Activated CD8-positive, alpha-beta memory T cell treated with anti-CD3 and anti-CD28 coated beads, Interleukin-2, amount 10 ng/mL, durations not matched to agents 7 days and 5 days (primary cell): ENCODE measurements at places on chromosomes 7 and 10. TPM values are rescaled to one million over a fixed set of nuclear protein-coding genes. Genes with fewer than 3 reads are reported as not detected.

CFTR gene
- not detected for total RNA-seq

GRID2IP gene
- total RNA-seq = 0.14 TPM

MYOF gene
- 5.5 TPM for total RNA-seq

GDF2 gene
- not detected for total RNA-seq

GRCh38 chr10:26799342-26799741 lies 61.4 kb downstream of the ABI1 start:
- no peaks in the 10 kb centered on the region for H3K27me3 ChIP-seq
- no peak overlapping the region for H3K27ac ChIP-seq
- H3K4me1 ChIP-seq = peaks cover 16% of the 10 kb centered on the region
- H3K4me3 ChIP-seq = no peak overlapping the region
- no peak for DNase-seq

GRCh38 chr7:33590916-33591315 lies 314.4 kb upstream of the BMPER start:
- no peak overlapping the region for H3K4me3 ChIP-seq
- H3K27ac ChIP-seq = no peak overlapping the region
- H3K27me3 ChIP-seq = no peaks in the 10 kb centered on the region

GRCh38 chr10:132293813-132294520 lies 13.8 kb downstream of the STK32C start:
- peaks cover 2% of the 10 kb centered on the region for H3K4me1 ChIP-seq
- no peaks in the 10 kb centered on the region for H3K36me3 ChIP-seq
- no peak overlapping the region for H3K4me3 ChIP-seq
- no peak for DNase-seq

DNA sequence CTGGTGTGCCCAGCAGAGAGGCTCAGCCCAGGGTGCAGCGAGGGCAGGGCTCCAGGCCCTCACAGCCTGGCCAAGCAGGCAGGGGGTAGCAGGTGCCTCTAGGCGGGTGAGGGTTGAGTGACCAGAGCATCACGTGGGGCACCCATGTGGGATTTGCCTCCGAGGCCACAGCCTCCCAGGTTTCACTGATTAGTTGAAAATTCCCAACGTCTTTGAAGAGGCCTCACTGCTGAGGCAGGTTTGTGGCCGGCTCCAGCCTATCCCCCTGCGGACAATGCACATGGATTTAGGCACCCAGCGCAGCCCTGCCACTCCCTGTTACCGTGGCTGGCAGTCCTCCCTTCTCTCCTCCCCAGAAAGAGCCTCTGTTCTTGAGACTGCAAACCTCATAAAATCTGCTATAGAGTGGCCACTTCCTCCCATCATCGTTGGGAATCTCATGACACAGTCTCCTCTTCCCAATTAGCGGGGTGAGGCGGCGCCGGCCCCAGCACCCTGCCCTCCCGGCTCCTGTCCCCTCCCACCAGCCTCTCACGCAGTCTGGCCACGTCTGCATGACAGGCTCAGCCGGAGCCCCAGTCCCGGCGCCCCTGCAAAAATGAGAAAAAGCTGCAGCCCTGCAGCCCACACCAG lies 10.8 kb downstream of the MYL10 start:
- DNase-seq = no peak
- H3K36me3 ChIP-seq = no peaks in the 10 kb centered on the region
- H3K27me3 ChIP-seq = no peaks in the 10 kb centered on the region
- no peak overlapping the region for H3K27ac ChIP-seq

DNA sequence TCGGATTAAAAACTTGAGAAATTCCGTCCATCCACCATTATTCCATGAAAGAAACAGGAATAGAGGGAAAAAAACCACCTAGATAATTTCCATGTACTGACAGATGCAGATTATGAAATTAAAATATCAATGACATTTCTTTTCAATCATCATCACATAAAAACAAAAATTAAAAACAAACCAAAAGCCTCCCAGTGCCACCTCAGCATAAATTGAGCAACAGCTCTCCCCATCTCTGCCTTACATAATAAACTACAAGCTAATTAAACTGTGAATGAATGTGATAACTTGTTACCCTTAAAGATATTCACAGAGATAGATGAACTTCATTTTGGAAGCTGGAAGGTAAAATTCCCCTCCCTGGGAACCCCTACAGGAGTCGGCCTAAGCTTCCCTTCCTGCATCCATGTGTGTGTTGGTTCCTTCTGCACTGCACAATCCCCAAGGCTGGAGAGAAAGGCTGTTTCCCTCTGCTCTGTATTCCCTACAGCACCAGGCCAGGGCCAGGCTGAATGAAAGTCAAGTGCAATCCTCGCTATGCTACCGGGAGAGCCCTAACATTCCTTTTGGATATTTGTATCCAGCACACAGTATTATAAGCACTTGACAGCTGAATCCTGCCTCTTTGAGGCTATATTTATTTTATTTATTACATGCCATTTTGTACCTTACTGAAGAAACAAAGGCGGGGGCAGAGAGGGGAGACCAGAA lies 8.1 kb downstream of the CCDC6 start:
- H3K27ac ChIP-seq = no peak overlapping the region
- DNase-seq = no peak
- no peak overlapping the region for H3K4me3 ChIP-seq
- peaks cover 12% of the 10 kb centered on the region for H3K36me3 ChIP-seq
- peaks cover 35% of the 10 kb centered on the region for H3K4me1 ChIP-seq

GRCh38 chr10:19728376-19728775 lies 87.9 kb upstream of the PLXDC2 start:
- no peaks in the 10 kb centered on the region for H3K27me3 ChIP-seq
- no peaks in the 10 kb centered on the region for H3K36me3 ChIP-seq
- H3K27ac ChIP-seq = no peak overlapping the region
- DNase-seq = no peak
- H3K4me3 ChIP-seq = no peak overlapping the region

DNA sequence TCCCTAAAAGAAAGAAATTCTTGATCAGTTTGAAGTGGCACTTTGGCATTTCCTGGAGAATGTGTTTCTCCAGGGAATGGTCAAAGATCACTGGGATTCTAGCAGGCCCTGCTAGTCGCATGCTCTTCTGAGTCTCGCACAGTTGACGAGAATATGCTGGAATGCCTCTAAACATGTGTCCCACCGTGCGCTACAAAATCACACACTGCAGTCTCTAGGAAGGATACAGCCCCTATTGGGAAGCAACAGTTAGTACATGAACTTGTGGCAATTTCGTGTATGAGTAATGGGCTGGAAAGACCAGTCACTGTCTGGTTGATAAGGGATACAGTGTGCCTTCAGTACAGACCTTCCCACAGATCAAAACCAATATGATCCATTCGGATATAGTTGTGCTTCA lies 257.9 kb downstream of the PRPF18 start:
- peaks cover 23% of the 10 kb centered on the region for H3K27me3 ChIP-seq
- H3K4me1 ChIP-seq = no peaks in the 10 kb centered on the region
- no peaks in the 10 kb centered on the region for H3K36me3 ChIP-seq
- no peak for DNase-seq
- no peak overlapping the region for H3K4me3 ChIP-seq
